ENCODE measurements at places on chromosomes 4 and X. TPM values are rescaled to one million over a fixed set of nuclear protein-coding genes. Genes with fewer than 3 reads are reported as not detected.

DNA sequence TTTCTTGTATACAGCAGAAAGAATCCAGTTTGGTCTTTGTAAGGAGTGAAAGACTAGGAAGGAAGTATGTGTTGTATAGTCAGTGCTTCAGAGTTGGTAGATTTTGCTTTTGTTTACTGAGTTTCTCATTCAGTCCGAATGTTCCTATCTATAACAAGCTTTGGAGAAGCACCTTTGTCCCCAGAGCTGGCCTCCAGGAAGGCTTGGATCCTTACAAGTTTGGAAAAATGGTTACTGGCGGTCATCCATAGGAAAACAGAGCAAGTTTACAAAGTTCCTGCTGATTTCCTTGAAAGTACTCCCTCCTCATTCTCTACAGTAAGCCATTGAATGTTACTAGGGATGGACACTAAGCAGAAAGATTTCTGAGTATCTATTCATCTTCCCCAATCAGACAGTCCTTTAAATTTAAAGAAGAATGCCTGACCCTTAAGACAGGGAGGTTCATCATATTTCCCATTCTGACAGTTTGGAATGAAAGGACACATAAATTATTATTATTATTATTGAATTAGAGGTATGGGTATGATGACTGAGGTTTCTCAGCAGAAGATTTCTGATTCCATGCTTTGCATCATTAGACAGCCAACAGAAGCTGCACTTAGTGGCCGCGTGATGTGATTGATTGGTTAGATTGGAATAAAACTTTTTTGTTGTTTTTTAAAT lies 35.8 kb downstream of the FAT4 start:
- DNase-seq = no peak

GRCh38 chr4:149121023-149121404 lies 678.8 kb upstream of the NR3C2 start:
- no peak for DNase-seq

GRCh38 chr4:187887906-187888305 lies 107.7 kb upstream of the ZFP42 start:
- no peak for DNase-seq

PALLD gene
- 6.5 TPM for total RNA-seq

SPATA18 gene
- 0.39 TPM for total RNA-seq

All from Panc1 (cell line).